ENCODE measurements at places on chromosomes 6 and 20. TPM values are rescaled to one million over a fixed set of nuclear protein-coding genes. Genes with fewer than 3 reads are reported as not detected.

STMN3 gene
- total RNA-seq, result 18.3 TPM

POPDC3 gene
- total RNA-seq, result 6.4 TPM

TRIM39 gene
- total RNA-seq, result 17.1 TPM

BPIFB4 gene
- total RNA-seq, result not detected

ADTRP gene
- total RNA-seq, result 0.32 TPM

LKAAEAR1 gene
- not detected for total RNA-seq

RGS19 gene
- 15.9 TPM for total RNA-seq

KIAA1755 gene
- not detected for total RNA-seq

MAP7 gene
- total RNA-seq, result 42.4 TPM

MAFB gene
- 3.7 TPM for total RNA-seq

FILIP1 gene
- total RNA-seq, result 0.70 TPM

SLC17A2 gene
- total RNA-seq, result not detected

CST5 gene
- not detected for total RNA-seq

SLC32A1 gene
- total RNA-seq, result 1.3 TPM

ZSCAN23 gene
- total RNA-seq, result 4.4 TPM

EIF2S2 gene
- 144 TPM for total RNA-seq

SDCBP2 gene
- 1.5 TPM for total RNA-seq

TUBB2B gene
- 253 TPM for total RNA-seq

TCF15 gene
- 1.9 TPM for total RNA-seq

CLVS2 gene
- 38.9 TPM for total RNA-seq

GPR63 gene
- 5.0 TPM for total RNA-seq

MYCT1 gene
- total RNA-seq, result 8.8 TPM

LAMA5 gene
- total RNA-seq, result 356 TPM

HTR1E gene
- 3.6 TPM for total RNA-seq

CDSN gene
- total RNA-seq, result not detected

PI16 gene
- not detected for total RNA-seq

DZANK1 gene
- 14.8 TPM for total RNA-seq

FAM162B gene
- total RNA-seq, result 0.79 TPM

SFT2D1 gene
- 43.0 TPM for total RNA-seq

SPTLC3 gene
- 1.6 TPM for total RNA-seq

COL20A1 gene
- total RNA-seq, result not detected

NFKBIL1 gene
- 17.4 TPM for total RNA-seq

CCDC170 gene
- 3.3 TPM for total RNA-seq

C6orf58 gene
- total RNA-seq, result not detected

BMP6 gene
- 0.62 TPM for total RNA-seq

PTGIS gene
- total RNA-seq, result 20.9 TPM

MLIP gene
- total RNA-seq, result not detected

KIF6 gene
- total RNA-seq, result 0.26 TPM

C6orf15 gene
- not detected for total RNA-seq

RNF182 gene
- total RNA-seq, result 3.6 TPM

BNIP5 gene
- not detected for total RNA-seq

RSPO4 gene
- total RNA-seq, result 8.0 TPM

PGM3 gene
- 81.9 TPM for total RNA-seq

GNMT gene
- 0.29 TPM for total RNA-seq

MROH8 gene
- total RNA-seq, result 2.8 TPM

ZSCAN16 gene
- 7.4 TPM for total RNA-seq
